K562 (cell line): ENCODE measurements at places on chromosomes 7 and 10. TPM values are rescaled to one million over a fixed set of nuclear protein-coding genes. Genes with fewer than 3 reads are reported as not detected.
A peak's percentile ranks its signal among the peaks of the same experiment; 100 is the strongest.

The DBNL gene
- 47.6 and 53.0 TPM in 2 replicates for polyA plus RNA-seq

DNA sequence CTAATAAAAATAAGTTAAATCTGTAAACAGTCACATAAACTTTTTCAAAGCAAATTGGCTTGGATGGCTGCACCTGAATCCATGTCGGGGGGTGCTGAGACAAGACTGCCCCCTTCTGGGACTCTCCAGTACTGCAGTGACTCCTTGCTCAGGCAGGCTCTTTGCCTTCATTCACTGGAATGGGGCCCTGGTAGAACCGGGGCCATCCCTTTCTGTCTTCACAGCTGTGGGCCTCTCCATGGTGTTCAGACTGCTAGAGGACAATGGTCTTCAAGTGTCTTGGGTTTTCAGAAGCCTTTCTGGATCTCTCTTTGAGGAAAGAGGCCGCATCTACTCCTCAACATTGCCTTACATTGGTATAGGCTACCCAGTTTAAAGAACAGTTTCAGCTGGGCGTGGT is 16.1 kb upstream of the IMPDH1 start:
- peak; percentile 94 for DNase-seq

The SP8 gene
- 0.09 and 0.23 TPM in 2 replicates for polyA plus RNA-seq

DNA sequence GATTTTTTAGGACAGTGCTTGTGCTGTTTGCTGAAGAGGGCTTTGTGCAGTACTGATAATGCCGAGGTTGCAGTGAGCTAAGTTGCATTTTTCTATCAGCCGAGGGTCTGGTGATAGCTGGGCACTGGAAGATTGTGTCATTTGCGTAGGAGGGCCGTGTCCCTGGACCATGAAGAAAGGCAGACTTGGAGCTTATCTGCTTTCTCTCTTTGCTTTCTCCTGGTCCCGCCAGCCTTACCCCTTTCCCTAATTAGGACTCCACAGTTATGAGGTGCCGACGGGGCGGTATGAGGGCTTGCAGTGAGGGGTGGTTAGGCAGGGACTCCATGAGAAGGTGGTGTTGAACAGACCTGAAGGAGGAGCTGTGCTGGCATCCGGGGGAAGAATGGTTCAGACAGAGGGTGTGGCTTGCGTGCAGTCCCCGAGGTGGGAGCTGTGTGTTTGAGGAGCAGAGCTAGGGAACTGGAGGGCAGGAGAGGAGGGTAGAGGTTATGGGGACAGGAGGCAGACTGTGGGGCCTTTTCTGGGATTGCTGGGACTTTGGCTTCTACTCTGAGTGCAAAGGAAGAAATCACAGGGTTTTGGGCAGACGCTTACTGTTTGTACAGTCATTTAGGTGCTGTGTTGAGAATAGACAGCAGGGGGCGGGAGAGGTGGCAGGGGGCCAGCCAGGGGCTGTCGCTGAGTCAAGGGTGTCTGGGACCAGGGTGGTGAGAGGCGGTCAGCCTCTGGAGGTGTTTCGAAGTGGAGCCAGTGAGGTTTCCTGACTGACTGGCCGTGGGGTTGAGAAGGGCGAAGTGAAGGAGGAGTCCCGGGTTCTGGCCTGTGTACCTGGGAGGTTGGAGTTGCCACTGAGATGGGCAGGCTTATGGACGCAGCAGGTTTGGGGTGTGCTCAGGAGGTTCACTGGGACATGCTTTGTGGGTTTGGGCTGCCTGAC is 43.4 kb downstream of the PRF1 start:
- DNase-seq = peak; percentile 93

The PTF1A gene
- polyA plus RNA-seq = not detected in 2 replicates

The ARHGEF35 gene
- 0.16 TPM in 1 of 2 replicates, not detected in the other for polyA plus RNA-seq

DNA sequence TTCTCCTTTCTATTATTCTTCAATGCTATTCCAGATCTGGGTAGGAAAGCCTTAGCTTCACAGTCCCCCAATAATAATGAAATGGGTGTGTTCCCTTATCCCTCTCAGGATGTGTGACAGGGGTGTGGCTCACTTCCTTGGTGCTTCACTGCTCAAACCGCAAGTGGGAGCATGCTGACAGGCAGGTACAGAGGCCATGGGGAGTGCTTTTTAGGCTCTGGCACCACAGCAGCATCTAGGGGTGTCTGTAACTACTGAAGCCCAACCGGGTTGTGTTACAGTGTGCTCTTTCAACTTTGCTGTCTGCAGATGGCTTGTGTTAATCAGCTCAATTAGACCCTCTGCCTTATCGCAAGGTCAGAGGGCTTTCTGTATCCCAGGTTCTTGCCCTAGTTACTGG is 79.4 kb upstream of the CYP2C9 start:
- DNase-seq = no peak

DNA sequence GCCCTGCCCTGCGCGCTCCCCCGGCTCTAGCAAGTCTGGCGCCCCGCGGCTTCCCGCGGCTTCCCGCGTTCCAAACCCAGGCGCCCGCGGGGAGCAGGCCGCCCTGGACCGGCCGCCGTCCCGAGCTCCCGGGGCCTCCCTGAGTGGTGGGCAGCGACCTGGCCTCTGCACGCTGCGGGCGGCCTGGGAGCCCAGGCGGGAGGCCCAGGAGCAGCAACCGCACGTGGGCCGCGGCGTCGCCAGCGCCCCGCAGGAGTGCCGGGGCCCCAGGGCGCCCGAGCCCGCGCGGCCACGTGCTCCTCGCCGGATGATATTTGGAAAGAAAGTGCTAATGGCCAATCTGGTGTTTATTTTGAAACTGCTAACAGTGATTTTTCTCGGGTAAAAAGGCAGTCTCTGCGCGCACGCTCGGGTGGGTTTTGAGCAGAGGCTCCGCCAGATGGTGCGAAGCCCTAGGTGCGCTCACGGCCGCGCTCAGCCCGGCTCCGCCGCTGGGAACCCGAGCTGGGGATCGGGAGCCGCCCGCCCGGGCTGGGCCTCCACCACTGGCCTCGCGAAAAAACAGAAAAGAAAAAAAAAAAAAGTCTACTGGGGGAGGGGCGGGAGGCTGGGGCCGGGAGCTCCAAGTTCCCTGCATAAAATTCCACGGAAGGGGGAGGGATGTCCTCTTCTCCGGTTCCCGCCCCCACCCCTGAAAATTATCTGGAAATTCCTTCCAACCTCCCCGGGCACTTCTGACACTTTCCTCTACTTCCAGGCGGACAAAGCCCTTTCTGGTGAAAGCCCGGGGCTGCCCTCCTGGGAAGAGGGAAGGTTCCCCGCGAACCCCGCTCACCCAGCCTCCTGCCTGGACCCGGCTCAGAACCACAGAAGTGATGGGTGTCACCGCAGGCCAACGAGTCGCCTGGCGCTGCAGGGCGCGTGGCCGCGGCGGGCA is 4.3 kb downstream of the EBF3 start:
- DNase-seq = no peak

GRCh38 chr10:71880425-71881306 is 29.6 kb upstream of the PSAP start:
- DNase-seq = no peak

The DYNC1I1 gene
- 0.16 and 0.44 TPM in 2 replicates for polyA plus RNA-seq

The MMP21 gene
- polyA plus RNA-seq = not detected in 2 replicates

GRCh38 chr10:131790021-131790420 is 110.8 kb upstream of the PPP2R2D start:
- peak; percentile 21 for DNase-seq
